Activated naive CD4-positive, alpha-beta T cell (primary cell): ENCODE measurements at places on chromosomes 6 and 20.

- no peak for DNase-seq
Observed at GRCh38 chr6:95185874-95186273, 391.5 kb upstream of the MANEA start.

DNA sequence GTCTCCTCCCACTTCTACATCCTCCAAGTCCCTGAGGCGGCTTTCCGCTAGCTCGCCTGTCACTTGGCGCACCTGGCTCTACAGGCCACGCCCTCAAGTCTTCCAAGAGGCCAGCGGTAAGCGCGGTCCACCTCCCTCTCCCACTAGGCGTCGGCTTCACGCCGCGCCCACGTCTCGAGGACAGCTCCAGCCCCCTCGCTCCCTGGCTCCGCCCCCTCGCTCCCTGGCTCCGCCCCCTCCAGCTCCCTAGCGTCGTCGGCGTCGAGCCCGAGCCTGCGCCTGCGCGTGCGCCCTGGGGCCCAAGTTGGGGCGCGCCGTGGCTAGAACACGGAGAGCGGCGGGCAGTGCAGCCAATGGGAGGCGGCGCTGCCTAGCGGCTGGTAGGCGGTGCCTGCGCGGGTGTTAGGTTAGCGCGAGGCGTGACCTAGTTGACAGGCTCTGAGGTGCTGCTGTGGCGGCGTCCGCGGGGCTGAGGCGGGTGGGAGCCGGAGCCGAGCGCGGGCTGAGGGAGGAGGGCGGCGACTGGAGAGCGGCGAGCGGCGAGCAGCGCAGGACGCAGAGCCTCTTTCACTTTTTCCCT lies at the start of gene MACROD2:
Gene MACROD2, plus strand, starts transcription at position 431 of the 580 bp plus-strand sequence.
- DNase-seq: no peak

- DNase-seq: no peak
Observed at GRCh38 chr6:106790149-106790770, 160.9 kb downstream of the QRSL1 start.

DNA sequence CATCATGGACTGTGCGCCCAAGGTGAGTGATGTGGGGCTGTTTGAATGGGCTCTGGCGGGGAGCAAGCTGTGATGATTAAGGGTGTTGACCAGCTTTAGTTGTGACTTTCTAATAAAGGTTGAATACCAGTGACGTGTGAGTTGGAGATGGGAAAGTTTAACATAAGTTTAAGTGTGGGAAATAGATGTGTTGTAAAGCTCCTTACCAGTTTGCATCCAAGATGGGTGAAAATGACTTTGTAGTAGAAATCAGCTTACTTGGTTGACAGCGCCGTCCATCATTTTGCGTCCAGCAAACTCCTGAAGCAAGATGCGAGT lies 372 bp downstream of the CASS4 start:
- peak; percentile 9 for DNase-seq

GRCh38 chr6:55694148-55694547 lies 115.2 kb upstream of the HMGCLL1 start:
- DNase-seq: no peak

- no peak for DNase-seq
Observed at GRCh38 chr6:69696273-69696672, 100.5 kb downstream of the LMBRD1 start.

DNA sequence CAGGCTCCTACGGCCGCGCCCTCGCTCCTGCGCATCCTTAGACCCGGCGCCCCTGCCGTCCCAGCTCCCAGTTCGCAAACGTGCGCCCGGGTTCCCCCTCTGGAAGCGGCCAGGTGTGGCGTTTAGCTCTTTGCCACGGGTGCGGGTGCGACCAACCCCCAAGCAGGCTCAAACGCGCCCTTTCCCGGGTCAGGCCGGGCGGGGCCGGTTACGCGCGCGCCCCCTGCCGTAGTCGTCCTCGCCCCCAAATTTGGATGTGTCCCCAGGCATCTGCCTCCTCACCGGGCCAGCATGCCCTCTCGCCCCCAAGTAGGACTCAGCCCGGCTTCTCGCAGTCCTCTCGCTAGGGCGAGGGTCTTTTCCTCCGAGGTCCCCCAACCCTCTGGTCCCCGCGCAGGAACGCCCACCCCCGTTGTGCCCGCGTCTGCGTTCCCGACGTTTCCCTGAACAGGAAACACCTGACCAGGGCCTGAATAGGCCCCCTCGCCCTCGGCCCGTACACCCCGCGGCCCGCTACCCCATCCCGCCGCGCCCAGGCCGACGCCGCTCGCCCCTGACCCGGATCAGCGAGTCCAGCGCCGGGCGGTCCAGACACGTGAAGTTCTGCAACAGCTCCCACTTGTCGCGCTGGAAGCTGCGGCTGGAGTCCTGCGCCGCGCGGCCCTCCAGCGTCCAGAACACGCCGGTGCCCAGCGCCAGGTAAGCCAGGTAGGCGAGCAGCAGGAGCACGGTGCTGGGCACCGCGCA lies 520 bp downstream of the KCNK17 start:
- no peak for DNase-seq
